Cerebellum (tissue), 4 donors: ENCODE measurements at places on chromosomes 7 and 10. TPM values are rescaled to one million over a fixed set of nuclear protein-coding genes. Genes with fewer than 3 reads are reported as not detected.

Gene HNRNPH3
- 68.9 TPM for total RNA-seq

Gene TRPV5
- total RNA-seq = 0.36 TPM

DNA sequence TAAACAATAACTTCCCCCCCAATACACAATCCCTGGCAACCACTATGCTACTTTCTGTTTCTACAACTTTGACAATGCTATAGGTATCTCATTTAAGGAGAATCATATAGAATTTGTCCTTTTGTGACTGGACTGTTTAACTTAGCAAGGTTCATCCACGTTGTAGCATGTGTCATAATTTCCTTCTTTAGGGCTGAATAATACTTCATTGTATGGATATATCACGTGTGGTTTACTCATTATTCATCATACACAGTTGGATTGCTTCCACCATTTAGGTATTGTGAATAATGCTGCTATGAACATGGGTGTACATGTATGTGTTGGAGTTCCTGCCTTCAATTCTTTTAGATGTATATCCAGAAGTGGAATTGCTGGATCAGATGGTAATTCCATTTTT, 111.0 kb downstream of the LMBR1 start:
- no peak for DNase-seq

- peak; percentile 38 for DNase-seq
Measured at GRCh38 chr7:70694434-70694970, 437.4 kb upstream of the GALNT17 start.

GRCh38 chr10:89042562-89042961, 52.0 kb downstream of the FAS start:
- DNase-seq = no peak

DNA sequence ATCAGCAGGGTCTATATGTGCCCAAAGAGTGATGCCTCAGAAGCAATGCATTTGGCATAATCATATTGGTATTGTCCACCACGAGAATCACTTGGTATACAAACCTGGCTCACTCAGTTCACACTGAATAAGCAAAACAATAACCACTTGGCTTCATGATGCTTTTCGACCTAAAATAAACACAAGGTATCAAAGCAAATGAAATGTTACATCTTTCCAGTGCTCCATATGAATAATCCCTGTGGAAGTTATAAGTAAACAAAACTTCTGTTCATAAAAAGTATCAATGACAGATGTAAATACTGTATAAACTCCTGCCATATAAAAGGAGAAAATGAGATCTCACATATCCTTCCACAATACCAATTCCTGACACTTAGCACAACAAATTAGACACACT, 29.8 kb upstream of the EBLN1 start:
- no peak for DNase-seq

DNA sequence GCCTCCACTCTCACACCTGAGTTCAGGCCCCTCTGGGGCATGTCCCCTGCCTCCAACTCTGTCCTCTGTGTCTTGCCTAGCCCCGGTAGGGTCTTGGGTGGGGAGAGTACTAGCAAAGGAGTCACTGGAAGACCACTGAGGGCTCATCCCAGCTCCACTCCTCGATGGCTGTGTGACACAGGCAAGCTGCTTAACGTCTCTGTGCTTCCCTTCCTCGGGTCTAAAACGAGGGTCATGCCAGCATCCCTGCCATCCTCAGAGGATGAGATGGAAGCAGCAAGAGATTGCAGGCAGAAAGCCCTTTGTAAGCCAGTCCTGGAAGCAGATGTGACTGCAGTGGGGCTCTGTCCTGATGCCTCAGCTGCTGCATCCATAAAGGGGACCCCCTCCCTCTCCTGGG, 15.2 kb upstream of the C10orf105 start:
- DNase-seq = no peak

DNA sequence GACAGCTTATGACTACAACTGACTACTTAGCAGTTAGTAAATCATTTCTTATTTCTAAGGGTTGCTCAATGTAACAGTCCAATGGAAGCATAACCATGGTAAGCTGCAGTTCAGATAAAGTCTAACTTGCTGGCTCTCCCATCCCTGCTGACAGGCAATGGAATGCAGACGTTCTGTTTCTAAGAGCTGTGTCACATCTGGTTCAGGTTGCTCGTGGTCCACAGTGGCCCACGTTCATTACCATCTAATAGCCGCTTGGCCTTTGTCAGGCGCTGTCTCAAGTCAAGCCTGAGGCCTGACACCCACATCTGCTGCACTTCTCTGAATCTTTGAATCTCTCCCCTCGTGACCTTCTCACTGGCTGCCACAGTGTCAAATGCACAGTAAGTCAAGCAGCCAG, 240.8 kb downstream of the FGFR2 start:
- no peak for DNase-seq

DNA sequence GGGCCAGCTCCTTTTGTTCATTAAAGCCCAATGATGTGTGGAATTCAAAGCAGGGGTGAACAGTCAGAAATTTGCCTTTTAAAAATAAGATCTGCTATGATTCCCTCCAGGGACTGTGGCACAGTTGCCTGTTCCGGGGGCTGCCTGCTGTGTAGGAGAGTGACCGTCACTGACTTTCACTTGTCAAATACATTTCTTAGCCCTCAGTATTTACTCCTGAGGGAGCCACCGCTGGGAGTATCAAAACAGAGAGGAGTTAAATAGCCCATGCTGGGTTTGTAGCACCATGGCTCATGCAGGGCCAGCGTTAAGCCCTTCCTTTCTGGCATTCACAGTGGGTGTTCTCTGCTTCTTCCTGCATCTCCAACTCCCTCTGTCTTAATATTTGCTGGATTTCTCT, 897.8 kb downstream of the SORCS3 start:
- DNase-seq = no peak

DNA sequence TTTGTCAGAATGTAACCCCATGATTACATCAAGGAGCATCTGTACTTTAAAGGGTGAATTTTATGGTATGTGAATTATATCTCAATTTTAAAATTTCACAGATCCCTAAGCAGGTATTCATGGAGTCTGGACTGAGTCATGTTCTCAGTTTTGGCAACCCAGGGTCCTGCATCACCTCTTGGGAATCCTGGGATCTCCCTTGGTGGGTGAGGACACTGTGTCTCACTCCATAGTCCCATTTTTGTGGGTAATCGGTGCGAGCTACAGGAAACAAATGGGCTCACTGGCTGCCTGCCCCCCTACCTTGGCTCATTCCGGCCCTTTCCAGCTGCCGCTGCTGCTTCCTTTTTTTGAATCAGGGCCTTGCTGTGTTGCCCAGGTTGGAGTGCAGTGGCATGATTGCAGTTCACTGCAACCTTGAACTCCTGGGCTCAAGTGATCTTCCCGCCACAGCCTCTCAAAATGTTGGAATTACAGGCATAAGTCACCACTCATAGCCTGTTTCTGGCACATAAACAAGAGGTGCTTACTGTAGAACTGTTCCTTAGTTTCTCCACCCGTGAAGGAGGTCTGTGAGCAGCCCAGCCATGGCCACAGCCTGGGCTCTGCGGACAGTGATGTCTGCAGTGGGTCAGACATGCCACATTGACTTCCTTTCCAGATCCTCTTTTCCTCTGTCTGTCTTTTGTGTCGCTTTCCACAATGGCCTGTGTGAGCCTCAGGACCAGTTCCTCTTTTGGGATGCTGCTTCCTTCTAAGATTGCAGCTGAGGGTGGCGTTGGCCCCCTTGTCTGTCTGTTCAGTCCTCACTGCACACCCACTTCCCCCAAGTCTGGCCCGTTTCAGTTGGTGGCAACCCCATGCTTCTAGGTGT, 14.5 kb downstream of the PALD1 start:
- no peak for DNase-seq

DNA sequence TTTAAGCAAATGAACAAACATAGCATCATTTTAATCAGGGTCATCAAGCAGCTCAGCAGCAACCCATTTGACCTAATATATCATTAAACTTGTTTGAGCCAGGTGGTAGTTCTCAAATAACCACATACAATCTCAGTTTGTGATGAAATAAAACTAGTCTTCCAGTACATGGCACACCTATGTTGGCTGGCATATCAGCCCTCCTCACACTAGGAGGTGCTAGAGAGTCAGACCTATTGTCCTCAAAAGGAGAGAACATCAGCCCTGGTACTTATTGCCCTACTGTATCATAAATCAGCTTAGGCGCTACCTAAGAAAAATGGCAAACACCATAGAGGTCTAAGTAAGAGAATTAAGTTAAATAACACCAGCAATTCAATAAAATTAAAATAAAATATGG, 81.7 kb downstream of the CABCOCO1 start:
- no peak for DNase-seq

DNA sequence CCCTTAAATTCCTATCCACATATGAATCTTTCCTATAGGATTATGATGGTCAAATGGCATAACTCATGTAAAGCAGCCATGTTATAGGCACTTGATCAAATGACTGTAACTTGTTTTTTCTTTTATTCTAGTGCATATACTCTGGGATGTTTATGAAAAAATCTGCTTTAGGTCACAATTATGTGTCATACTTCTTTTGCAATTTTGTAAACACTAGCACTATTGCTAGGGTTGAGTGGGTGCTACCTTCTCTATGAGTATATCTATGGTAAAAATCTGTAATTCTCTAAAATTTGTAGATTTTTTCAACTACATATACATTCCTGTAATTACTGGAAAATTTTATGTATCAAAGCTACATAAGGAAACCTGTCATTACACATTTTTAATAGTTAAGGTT, 50.0 kb downstream of the HGF start:
- DNase-seq = no peak

DNA sequence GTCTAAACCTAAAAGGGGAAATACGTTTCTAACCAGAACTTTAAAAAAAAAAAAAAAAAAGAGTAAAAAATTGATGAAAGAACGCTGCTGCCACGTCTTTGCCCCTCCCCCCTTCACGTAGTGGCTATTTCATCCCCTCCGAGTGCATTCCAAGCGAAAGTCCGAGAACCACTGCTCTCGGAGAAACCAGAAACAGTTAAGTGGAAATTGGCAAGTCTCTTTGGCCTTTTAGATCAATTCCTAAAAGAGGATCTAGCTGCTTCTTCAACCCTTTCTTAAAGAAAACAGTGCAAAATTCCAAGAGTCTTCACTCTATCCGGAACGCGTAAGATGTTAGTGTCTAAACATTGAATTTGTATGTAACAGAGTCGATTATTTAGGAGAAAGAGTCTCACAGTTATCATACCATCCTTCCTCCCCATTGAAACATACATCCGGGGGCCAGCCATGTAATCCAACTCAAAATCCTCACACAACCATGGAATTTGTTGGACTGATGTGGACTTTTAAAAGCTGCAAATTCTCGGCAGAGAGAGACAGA, 1.1 kb downstream of the P4HA1 start:
- DNase-seq = peak; percentile 32

DNA sequence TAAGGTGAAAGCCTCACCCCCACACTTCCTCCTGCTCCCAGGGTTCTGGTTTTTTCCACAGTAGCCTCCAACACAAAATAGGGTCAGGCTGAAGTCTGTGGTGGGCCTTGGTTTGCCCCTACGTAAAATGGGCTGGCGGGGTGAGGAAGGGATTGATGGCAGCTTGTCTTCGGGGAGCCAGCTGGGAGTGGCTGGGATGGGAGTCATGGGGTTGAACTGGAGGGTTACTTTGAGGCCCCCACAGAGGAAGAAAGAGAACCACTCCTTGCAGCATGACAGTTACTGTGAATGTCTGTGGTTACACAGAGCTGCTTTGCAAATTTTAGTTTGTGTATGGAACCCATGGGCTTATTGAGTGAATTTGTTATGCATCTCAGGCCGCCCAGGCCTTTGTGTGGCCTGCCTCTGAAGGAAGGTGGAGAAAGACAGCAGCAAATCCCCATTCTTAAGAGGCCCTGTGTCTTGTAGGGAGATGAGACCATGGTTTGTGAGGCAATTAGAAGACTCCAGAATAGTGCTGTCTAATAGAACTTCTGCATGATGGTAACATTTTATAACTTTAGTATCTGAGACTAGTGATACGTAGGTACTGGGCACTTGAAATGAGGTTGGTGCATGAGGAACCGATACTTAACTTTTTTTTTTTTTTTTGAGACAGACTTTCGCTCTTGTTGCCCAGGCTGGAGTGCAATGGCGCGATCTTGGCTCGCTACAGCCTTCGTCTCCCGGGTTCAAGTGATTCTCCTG, 8.1 kb downstream of the TRIM8 start:
- DNase-seq = no peak

DNA sequence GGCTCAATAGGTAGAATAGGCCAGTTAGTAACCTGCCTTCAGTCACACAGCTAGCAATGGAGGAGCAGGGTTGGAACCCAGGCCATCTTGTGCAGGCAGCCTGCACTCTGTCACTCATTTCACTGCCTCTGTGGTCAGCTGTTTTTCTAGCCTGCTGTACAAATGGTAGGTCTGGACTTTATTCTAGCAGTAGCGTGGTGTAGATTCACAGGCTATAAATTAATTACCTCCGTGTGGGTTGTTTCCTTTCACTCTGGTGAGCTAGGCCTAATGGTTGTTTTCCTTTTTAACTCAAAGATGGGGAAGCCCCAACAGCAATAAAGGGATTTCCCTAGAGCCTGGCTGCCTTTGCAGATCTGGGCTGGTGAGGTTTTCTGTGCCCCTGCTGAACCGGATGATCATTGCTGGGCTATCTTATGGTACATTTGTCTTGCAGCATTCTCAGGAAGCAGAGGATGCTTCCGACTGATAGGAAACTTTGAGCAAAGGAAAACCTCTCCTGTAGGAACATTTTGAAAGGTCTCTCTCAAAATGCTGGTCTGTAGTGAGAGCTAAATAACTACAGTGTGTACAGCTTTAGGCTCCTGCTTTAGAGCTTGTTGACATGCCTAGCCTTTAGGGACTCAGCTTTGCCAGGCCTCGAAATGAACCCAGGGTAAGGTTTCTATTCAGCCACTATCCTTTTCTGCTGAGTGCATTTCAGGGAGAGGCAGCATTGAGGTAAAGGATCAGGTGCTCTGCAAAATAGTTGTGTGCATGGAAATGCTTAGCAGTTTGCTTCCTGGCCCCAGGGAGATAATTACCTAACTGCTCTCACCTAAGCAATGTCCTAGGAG, 157.4 kb downstream of the ST7 start:
- peak; percentile 31 for DNase-seq

DNA sequence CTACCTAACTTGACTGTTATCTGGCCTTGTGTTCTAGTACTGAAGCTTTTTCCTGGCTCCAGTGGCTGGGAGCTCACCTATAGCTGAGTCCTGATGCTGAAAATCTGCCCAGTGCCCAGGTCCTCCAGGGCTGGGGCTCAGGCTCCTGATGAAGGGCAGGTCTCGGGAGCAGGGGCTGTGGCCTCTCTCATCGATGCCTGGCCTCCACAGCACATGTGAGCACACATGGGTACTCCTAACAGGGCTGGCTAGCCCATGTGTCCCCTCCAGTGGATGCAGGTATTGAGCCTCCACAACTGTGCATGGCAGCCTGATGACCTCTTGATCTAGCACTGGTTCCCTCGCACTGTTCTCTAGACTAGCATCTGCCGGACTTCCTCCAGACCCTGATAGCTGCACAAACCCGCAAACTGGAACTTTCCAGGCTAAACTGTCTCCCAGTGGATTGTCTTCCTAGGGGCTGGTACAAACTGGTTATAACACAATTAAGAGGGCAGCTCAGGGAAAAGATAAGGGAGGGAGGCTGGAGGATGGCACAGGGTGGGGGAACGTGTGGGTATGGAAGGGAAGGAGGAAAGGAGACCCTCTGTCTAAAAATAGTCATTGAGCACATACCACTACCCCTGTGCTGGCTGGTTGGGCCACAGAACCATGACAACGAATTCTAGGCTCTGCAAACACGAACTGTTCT, 35.1 kb downstream of the PLAC9 start:
- no peak for DNase-seq

GRCh38 chr7:16356301-16356958, 64.9 kb downstream of the CRPPA start:
- no peak for DNase-seq
